Activated CD4-positive, alpha-beta memory T cell treated with anti-CD3 and anti-CD28 coated beads, Interleukin-2, amount 10 ng/mL, durations not matched to agents 7 days and 5 days (primary cell): ENCODE measurements at places on chromosomes 4 and X. TPM values are rescaled to one million over a fixed set of nuclear protein-coding genes. Genes with fewer than 3 reads are reported as not detected.

GRCh38 chrX:47283015-47283771 is 50.4 kb downstream of the USP11 start:
- no peaks in the 10 kb centered on the region for H3K27me3 ChIP-seq
- no peak for DNase-seq
- no peak overlapping the region for H3K4me3 ChIP-seq
- peaks cover 2% of the 10 kb centered on the region for H3K4me1 ChIP-seq

DNA sequence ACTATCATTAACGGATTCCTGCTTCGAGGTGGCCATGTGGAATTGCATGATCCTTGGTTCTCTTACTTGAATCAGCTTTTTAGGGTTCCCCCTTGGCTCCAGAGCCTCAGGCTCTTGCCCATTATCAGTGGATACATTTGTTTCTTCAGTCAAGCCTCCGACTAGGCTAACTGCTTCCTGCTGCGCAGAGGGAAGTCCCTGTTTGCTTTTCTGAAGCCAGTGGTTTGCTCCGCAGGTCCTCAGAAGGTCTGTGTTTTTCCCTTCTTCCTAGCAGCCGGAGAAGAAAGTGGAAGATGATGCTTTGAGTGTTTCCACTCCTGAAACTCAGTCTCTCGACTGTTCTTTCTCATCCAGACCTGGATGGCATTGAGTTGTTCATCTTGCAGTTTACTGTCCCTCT is 20.6 kb downstream of the SRD5A3 start:
- no peaks in the 10 kb centered on the region for H3K4me1 ChIP-seq
- H3K27me3 ChIP-seq = no peaks in the 10 kb centered on the region
- H3K4me3 ChIP-seq = no peak overlapping the region

DNA sequence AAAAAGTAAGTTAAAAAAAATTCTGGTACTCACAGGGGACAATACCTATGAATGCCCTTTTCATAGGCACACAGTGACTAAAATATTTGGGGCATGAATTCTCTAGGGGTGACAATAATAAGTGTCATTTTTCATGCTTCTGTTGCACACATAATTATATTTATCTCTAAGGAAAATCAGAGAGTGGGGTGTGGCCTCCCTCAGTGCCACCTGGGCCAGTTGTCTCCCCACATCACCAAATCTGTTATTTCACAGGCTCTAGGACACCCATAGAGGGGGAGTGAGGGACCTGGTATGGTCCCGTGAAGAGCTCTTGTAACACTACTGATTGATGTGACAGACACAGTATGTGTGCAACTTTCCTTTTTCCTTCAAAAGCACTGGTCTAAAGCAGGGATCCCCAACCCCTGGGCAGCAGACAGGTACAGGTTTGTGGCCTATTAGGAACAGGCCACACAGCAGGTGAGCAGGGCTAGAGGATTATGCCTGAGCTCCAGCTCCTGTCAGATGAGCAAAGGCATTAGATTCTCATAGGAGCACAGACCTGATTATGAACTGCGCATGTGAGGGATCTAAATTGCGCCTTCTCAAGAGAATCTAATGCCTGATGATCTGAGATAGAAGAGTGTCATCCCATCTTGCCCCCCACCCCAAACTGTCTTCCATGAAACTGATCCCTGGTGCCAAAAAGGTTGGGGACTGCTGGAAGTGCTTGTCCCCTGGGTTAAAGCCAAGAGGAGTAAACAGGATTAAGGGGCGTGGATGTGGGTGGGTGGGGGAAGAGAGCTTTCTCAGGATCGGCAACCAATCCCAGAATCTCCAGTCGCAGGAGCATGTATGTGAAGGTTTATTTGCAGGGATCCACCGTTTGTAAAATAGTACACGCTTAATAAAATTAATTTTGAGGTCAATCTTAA is 856 bp downstream of the SLC9B1 start:
- H3K4me3 ChIP-seq = peak overlapping the region; percentile 81
- H3K27ac ChIP-seq = peak overlapping the region; percentile 85
- peaks cover 24% of the 10 kb centered on the region for H3K4me1 ChIP-seq

GRCh38 chrX:117854806-117855205 is 261.8 kb downstream of the KLHL13 start:
- H3K27me3 ChIP-seq = no peaks in the 10 kb centered on the region

- no peak overlapping the region for H3K27ac ChIP-seq
- no peak overlapping the region for H3K4me3 ChIP-seq
- DNase-seq = no peak
Measured at GRCh38 chr4:186932631-186933187, 209.1 kb upstream of the FAT1 start.

DNA sequence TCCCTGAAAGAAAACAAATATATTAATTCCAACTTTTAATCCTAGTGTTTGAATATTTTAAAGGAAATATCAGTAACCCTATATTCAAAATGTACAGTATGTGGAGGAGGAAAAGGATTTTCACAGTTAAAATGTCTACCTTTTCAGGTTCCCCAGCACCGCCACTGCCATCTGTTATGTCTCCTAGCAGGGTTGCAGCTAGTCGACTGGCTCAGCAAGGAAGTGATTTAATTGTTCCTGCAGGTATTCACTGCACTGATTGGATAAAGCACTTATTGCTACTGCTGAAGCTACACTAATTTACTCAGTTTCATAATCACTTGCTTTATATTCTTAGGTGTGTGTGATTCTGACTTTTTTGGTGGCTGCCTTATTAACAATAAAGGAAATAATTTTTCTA is 65.5 kb upstream of the FHDC1 start:
- no peak overlapping the region for H3K4me3 ChIP-seq
- no peaks in the 10 kb centered on the region for H3K27me3 ChIP-seq
- no peak overlapping the region for H3K27ac ChIP-seq
- H3K36me3 ChIP-seq = peaks cover 14% of the 10 kb centered on the region
- no peaks in the 10 kb centered on the region for H3K4me1 ChIP-seq

- DNase-seq = peak; percentile 63
- H3K36me3 ChIP-seq = no peaks in the 10 kb centered on the region
- no peaks in the 10 kb centered on the region for H3K27me3 ChIP-seq
- peak overlapping the region; percentile 93 for H3K27ac ChIP-seq
- peak overlapping the region; percentile 85 for H3K4me3 ChIP-seq
- peaks cover 39% of the 10 kb centered on the region for H3K4me1 ChIP-seq
Measured at GRCh38 chrX:150569155-150569477, 695 bp downstream of the MTM1 start.

SPANXN3 gene
- total RNA-seq = not detected

RCHY1 gene
- 35.7 TPM for total RNA-seq

ART3 gene
- total RNA-seq = 0.30 TPM

ANXA3 gene
- total RNA-seq = 0.38 TPM

ADH1C gene
- not detected for total RNA-seq

IL2 gene
- total RNA-seq = 2.1 TPM

RHOXF2B gene
- total RNA-seq = not detected

YY2 gene
- total RNA-seq = 1.3 TPM

EFHC2 gene
- 0.63 TPM for total RNA-seq

PNMA6F gene
- total RNA-seq = not detected

NKX3-2 gene
- total RNA-seq = not detected

DDX53 gene
- total RNA-seq = not detected

SLC25A4 gene
- total RNA-seq = 3.8 TPM

PACRGL gene
- total RNA-seq = 9.6 TPM

SLC4A4 gene
- total RNA-seq = 3.1 TPM
